ENCODE measurements at places on chromosomes 16 and 17. TPM values are rescaled to one million over a fixed set of nuclear protein-coding genes. Genes with fewer than 3 reads are reported as not detected.

DNA sequence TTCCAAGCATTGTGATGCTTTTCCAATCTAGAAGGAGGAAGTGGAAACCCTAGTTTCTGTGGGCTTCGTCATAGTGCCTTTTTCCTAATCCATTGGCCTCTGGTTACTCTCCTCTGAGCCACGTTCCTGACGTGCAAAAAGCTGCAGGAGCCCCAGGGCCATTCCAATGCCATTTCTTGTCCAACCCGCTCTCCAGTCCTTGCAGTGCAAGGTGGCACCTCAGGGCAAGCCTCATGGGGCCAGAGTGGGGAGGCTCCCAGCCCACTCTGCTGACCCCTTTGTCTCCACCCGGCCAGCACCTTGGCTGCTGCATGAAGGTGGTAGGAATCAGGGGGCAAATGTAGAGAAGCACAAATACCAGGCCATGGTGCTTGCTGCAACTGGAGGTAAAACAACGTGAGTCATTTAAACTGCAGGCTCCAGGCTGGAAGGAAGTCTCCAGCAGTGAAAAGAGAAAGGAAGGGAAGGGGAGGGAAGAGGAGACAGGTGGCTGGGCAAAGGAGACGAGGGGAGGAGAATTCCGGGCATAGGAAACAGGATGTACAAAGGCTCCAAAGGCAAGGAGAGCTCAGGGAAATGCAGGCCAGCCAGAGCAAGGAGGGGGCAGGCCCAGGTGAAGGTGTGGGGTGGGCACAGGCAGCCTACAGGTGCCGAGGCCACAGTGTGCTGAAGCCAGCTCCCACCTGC, 168.2 kb upstream of the TNRC6C start:
- H3K27me3 ChIP-seq, result peaks cover 72% of the 10 kb centered on the region
- no peak overlapping the region for H3K4me3 ChIP-seq
- H3K27ac ChIP-seq, result no peak overlapping the region
- DNase-seq, result no peak
- H3K36me3 ChIP-seq, result no peaks in the 10 kb centered on the region
- peaks cover 9% of the 10 kb centered on the region for H3K4me1 ChIP-seq

- peaks cover 4% of the 10 kb centered on the region for H3K27me3 ChIP-seq
- no peak overlapping the region for H3K4me3 ChIP-seq
- H3K4me1 ChIP-seq, result peaks cover 51% of the 10 kb centered on the region
- H3K27ac ChIP-seq, result no peak overlapping the region
Observed at GRCh38 chr16:77063676-77064016, 127.3 kb upstream of the MON1B start.

DNA sequence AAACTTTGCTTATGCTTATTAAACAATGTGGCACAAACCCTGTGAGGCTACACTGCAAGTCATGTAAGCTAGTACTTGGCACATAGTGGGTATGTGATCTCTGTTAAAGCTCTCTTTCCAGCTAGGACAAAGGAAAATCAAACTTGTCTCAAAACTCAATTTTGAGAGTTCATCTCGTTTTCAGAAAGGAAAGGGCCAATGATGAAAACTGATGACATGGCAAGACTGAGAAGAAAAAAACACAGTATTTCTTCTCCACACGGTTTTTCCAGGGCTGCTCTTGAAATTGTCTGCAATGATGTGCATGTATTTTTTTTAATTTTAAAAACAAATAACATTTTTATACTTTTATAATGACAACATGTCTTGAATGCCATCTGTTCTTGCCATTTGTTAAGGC, 389.8 kb downstream of the CA10 start:
- H3K4me1 ChIP-seq, result peaks cover 2% of the 10 kb centered on the region
- no peak overlapping the region for H3K27ac ChIP-seq
- no peaks in the 10 kb centered on the region for H3K36me3 ChIP-seq
- no peak overlapping the region for H3K4me3 ChIP-seq
- peaks cover 47% of the 10 kb centered on the region for H3K27me3 ChIP-seq
- no peak for DNase-seq

DNA sequence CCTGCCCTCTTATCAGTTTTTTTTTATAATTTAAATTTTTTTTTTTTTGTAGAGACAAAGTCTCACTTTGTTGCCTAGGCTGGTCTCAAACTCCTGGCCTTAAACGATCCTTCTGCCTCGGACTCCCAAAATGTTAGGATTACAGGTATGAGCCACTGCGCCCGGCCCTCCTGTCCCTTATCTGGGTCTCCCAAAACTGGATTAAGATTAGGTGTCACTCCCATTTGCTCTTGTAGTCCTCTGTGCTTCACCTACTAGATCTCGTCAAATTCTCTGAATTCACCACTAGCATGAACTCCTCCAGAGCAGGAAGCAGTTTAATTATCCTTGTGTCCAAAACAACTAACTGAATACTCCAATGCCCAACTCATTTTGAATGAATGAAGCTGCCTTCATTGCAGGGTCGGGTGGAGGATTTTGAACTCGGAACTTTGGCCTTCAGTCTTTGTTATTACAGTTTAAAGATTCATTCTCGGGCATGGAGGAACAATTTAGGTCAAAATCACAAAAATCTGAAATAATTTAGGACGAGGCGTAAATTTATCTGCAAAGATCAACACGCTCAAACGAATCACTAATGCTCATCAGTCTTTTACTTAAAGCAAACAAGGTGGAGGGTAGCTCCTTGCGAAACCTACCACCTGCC, 802 bp upstream of the ATXN2L start:
- peak overlapping the region; percentile 75 for H3K4me3 ChIP-seq
- peak overlapping the region; percentile 90 for H3K27ac ChIP-seq
- DNase-seq, result no peak
- peaks cover 28% of the 10 kb centered on the region for H3K4me1 ChIP-seq
- H3K36me3 ChIP-seq, result peaks cover 23% of the 10 kb centered on the region
- no peaks in the 10 kb centered on the region for H3K27me3 ChIP-seq

DNA sequence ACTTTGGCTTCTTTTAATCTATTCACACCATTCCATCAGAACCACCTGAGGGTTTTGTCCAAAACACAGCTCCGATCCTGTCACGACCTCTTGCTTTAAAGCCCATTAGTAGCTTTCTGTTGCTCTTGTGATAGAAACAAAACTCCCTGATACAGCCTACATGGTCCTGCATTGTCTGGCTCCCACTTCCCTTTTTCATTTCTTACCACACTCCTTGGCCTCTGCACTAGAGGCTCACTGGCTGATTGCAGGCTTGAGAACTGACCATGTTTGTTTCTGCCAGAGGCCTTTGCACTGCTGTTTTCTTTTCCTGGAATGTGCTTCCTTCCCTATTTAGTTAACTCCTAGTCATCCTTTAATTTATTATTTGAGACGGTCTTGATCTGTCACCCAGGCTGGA, 23.7 kb downstream of the IST1 start:
- peaks cover 78% of the 10 kb centered on the region for H3K36me3 ChIP-seq
- H3K27ac ChIP-seq, result no peak overlapping the region
- no peak for DNase-seq
- H3K4me3 ChIP-seq, result no peak overlapping the region

- H3K36me3 ChIP-seq, result no peaks in the 10 kb centered on the region
- no peak overlapping the region for H3K27ac ChIP-seq
- no peak for DNase-seq
- no peaks in the 10 kb centered on the region for H3K4me1 ChIP-seq
Observed at GRCh38 chr17:8029121-8029520, 9.7 kb upstream of the ALOX15B start.

GRCh38 chr17:15411384-15412198, 55.8 kb downstream of the CDRT4 start:
- peaks cover 5% of the 10 kb centered on the region for H3K4me1 ChIP-seq
- DNase-seq, result no peak
- H3K27me3 ChIP-seq, result no peaks in the 10 kb centered on the region
- no peak overlapping the region for H3K4me3 ChIP-seq

GRCh38 chr16:67666559-67667452, at the start of the genes C16orf86 and ENKD1:
Gene C16orf86 (plus strand): TSS chr16:67666814. CDS start chr16:67666971, 157 bp downstream.
Gene ENKD1 (minus strand): TSS chr16:67666750. CDS start chr16:67666442, 308 bp downstream.
- H3K27me3 ChIP-seq, result no peaks in the 10 kb centered on the region
- peaks cover 4% of the 10 kb centered on the region for H3K4me1 ChIP-seq
- H3K4me3 ChIP-seq, result peak within 1 kb of the TSS; percentile 73
- H3K27ac ChIP-seq, result peak within 1 kb of the TSS; percentile 64
- peak; percentile 56 for DNase-seq
- H3K36me3 ChIP-seq, result peaks cover 2% of the 10 kb centered on the region

GRCh38 chr17:65533056-65533745, 28.2 kb downstream of the AXIN2 start:
- DNase-seq, result no peak
- H3K27me3 ChIP-seq, result no peaks in the 10 kb centered on the region
- peak overlapping the region; percentile 98 for H3K27ac ChIP-seq
- peaks cover 42% of the 10 kb centered on the region for H3K36me3 ChIP-seq

DNA sequence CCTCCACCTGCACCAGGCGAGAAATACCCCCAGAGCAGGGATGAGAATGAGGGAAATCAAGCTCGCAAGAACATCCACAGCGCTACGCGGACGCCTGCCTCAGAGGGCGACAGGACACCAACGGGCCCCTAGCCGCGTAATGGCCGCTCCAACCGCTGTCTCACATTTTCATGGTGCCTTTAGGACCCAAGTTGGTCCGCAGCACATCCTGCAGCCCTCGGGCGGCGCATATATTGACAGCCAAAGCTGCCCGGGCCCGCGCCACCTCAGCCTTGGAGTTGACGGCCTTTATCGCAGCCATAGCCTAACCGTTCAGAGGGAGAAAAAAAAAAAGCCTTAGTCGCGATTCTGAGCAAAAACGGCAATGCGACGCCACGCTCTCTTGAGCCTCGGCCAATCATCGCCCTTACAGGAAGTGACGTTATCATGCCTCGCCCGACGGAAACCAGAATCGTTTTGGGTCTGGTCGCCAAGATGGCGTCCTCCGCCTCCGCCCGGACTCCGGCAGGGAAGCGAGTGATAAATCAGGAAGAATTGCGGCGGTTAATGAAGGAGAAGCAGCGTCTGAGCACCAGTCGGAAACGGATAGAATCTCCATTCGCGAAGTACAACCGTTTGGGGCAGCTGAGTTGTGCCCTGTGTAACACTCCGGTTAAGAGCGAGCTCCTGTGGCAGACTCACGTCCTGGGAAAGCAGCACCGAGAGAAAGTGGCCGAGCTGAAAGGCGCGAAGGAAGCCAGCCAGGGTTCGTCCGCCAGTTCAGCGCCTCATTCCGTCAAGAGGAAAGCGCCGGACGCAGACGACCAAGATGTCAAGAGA, at the start of the genes CCT6B and ZNF830:
Gene CCT6B, minus strand, starts transcription at position 368 of the 819 bp plus-strand sequence. Its CDS starts 67 bp downstream, at position 301.
Gene ZNF830, plus strand, starts transcription at position 448 of the 819 bp plus-strand sequence. Its CDS starts 27 bp downstream, at position 475.
- H3K27ac ChIP-seq, result peak within 1 kb of the TSS; percentile 100
- peaks cover 16% of the 10 kb centered on the region for H3K27me3 ChIP-seq
- H3K4me1 ChIP-seq, result peaks cover 14% of the 10 kb centered on the region
- DNase-seq, result peak; percentile 91
- peaks cover 3% of the 10 kb centered on the region for H3K36me3 ChIP-seq

GRCh38 chr17:13176436-13176835, 158.6 kb upstream of the ELAC2 start:
- peaks cover 5% of the 10 kb centered on the region for H3K4me1 ChIP-seq
- peaks cover 17% of the 10 kb centered on the region for H3K36me3 ChIP-seq
- peak overlapping the region; percentile 7 for H3K27ac ChIP-seq

DNA sequence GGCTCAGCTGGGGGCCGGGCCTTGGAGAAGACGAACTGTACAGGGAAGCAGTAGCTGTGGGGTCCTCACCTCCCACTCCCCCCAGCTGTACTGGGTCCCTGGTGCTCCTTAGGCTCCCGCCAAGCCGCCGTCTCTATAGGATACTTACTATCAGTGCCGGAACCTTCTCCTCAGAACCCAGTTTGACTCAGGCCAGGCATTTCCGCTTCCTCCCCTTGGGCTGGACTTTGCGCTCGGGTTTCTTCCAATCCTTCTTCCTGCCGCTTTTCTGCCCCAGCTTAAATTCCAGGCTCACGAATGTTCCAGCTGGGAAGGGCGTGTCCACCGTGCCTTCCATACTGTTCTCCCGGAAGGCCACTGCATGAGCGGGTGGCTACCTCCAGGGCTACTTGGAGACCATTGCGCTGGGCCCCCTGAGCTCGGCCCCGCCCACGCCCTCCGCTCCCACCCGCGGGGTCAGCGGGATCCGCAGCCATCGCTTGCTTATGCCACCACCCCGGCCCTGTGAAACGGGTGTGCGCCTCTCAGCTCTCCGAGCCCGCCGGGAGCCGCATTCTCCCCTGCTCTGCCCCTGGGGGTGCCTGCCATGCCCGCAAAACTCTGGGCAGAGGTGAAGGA, 1795.9 kb downstream of the TP53TG3F start:
- peaks cover 3% of the 10 kb centered on the region for H3K36me3 ChIP-seq
- H3K27ac ChIP-seq, result no peak overlapping the region
- no peaks in the 10 kb centered on the region for H3K27me3 ChIP-seq
- H3K4me1 ChIP-seq, result no peaks in the 10 kb centered on the region
- H3K4me3 ChIP-seq, result no peak overlapping the region

The MT2A gene
- 5.7 TPM for total RNA-seq

The PPP1R1B gene
- 0.75 TPM for total RNA-seq

The TP53TG3C gene
- total RNA-seq, result not detected
